ENCODE measurements at places on chromosomes 12 and 14.
A peak's percentile ranks its signal among the peaks of the same experiment; 100 is the strongest.

- H3K36me3 ChIP-seq, result no peaks in the 10 kb centered on the region
- no peaks in the 10 kb centered on the region for H3K27me3 ChIP-seq
- peak within 1 kb of the TSS; percentile 61 for H3K27ac ChIP-seq
- DNase-seq, result peak; percentile 89
- H3K4me3 ChIP-seq, result peak within 1 kb of the TSS; percentile 92
Measured at GRCh38 chr14:61321385-61322010, at the start of gene PRKCH. PRKCH (plus strand) TSS chr14:61321579; CDS start chr14:61322102, 523 bp downstream.

- H3K27me3 ChIP-seq, result peaks cover 2% of the 10 kb centered on the region
- no peaks in the 10 kb centered on the region for H3K36me3 ChIP-seq
- H3K4me1 ChIP-seq, result peaks cover 3% of the 10 kb centered on the region
Measured at GRCh38 chr12:71045781-71046180, 112.0 kb downstream of the TSPAN8 start.

GRCh38 chr14:81221579-81222102, 882 bp upstream of the GTF2A1 start:
- H3K36me3 ChIP-seq, result no peaks in the 10 kb centered on the region
- no peaks in the 10 kb centered on the region for H3K27me3 ChIP-seq
- peak overlapping the region; percentile 90 for H3K4me3 ChIP-seq
- DNase-seq, result no peak
- peaks cover 33% of the 10 kb centered on the region for H3K4me1 ChIP-seq

DNA sequence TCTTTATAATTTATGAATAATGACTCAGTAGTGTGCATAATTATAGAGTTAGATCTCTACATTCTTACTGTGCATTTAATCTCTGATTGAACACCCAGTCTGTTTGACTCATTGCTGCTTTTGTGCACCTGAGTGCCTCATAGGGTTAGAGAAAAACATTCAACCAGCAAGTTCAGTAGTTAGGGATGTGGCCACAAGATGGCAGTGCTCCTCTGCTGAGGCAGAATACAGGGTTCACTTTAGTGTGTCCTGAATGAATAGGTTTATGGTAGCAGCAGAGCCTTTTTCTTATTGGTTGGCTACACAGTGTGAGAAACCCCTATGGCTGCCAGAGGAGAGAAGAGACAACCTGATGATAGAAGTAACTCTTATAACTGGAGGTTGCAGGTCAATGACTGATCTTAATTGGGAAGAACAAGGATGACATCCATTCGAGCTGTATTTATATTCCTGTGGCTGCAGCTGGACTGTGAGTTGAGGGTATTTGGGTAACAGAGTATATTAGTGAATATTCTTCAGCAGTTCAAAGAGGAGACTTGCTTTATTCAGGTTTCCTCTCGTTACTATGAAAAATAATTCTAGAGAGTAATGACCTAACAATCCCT, 194.9 kb upstream of the OR4E1 start:
- DNase-seq, result peak; percentile 84
- H3K36me3 ChIP-seq, result no peaks in the 10 kb centered on the region
- no peak overlapping the region for H3K27ac ChIP-seq
- H3K4me3 ChIP-seq, result no peak overlapping the region
- no peaks in the 10 kb centered on the region for H3K27me3 ChIP-seq

DNA sequence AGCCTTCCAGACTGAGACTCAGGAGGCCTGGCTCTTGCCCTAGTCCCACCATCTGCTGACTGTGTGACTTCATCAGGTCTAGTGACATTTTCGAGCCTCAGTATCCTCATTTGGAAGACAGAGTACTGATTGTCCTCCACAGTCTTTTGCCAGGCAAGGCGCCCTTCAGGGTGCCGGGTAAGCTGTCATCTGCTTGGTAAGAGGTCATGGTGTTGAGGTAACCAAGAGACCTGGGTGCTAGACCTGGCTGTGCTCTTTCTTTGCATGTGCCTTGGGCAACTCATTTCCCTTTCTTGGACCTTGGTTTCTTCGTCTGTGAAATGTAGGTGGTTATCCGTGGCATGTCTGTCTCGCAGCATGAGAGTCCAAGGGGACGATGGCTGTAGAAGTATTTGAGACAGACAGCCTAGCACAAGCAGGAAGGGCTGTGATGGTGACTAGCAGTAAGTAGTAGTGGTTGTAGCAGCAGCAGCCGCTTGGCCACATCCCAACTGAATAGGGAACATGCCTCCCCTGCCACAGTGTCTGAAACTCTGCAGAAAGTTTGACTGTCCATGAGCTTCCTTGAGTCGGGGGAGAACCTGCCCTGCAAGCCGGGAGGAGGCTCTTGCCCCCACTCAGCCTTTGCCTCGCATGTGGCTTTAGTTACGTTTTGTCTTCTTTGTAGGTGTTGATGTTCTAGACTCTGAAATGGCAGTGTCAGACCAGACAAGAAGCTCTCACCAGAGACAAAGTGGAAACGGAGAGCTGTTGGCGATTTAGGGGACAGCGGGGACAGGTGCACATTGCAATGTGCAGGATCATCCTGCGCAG, 40.3 kb downstream of the EVL start:
- H3K4me3 ChIP-seq, result no peak overlapping the region
- no peak overlapping the region for H3K27ac ChIP-seq
- peaks cover 51% of the 10 kb centered on the region for H3K4me1 ChIP-seq

- H3K27me3 ChIP-seq, result no peaks in the 10 kb centered on the region
- no peak for DNase-seq
Measured at GRCh38 chr12:132630672-132631071, 12.1 kb downstream of the P2RX2 start.

DNA sequence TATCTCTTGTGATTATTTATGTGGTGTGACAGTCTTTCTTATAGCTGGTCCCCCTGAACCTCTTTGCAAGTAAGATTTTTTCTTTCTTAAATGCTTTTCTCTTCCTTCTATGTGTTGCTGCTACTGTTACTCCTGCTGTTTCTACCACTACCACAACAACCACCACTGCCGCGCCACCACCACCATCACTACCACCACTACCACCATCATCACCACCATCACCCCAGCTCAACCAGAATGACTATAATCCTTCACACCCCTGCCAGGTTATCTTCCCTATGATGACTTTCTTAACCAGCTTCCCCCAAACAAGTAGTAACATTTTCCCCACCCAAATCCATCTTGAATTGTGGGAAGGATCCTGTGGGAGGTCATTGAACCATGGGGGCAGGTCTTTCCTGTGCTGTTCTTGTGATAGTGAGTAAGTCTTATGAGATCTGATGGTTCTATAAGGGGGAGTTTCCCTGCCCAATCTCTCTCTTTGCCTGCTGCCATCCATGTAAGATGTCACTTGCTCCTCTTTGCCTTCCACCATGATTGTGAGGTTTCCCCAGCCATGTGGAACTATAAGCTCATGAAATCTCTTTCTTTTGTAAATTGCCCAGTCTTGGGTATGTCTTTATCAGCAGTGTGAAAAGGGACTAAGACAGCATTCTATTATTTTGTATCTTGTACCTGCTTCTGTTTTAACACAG, 52.2 kb downstream of the CHST11 start:
- DNase-seq, result no peak
- peaks cover 19% of the 10 kb centered on the region for H3K4me1 ChIP-seq
- no peaks in the 10 kb centered on the region for H3K36me3 ChIP-seq
- H3K27me3 ChIP-seq, result no peaks in the 10 kb centered on the region

DNA sequence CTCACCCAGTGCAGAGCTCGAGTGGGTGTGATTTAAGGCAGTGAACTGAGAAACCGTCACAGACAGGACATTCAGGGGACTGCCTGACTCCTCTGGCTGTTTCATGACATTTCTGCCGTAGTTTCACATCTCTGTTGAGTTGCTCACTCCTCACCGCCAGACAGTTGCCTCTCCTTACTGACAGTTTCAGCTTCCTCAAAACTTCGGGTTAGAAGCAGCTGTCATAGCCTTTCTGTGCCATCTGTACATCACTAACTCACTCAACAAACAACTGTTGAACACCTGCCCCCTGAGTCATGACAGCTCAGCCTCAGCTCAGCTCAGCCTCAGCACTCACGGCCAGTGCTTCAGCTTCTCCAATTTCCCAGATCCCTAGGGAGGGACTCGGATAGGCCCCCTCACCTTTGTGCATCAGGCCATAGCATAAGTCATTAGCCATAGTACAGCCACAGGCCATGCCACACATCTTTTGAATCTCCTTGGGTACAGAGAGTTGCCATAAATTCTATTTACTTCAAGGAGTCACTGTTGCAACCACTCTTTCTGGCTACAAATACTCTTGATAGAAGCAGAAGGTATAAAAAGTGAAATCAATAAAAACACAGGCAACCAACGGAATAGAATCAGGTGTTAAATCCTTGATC, 6.2 kb upstream of the SLC15A4 start:
- no peaks in the 10 kb centered on the region for H3K36me3 ChIP-seq
- H3K27ac ChIP-seq, result no peak overlapping the region
- H3K4me1 ChIP-seq, result peaks cover 12% of the 10 kb centered on the region
- no peaks in the 10 kb centered on the region for H3K27me3 ChIP-seq

- no peak overlapping the region for H3K27ac ChIP-seq
- H3K36me3 ChIP-seq, result no peaks in the 10 kb centered on the region
- no peak overlapping the region for H3K4me3 ChIP-seq
- DNase-seq, result peak; percentile 51
Measured at GRCh38 chr12:10031321-10031720, 839 bp downstream of the CLEC9A start.

DNA sequence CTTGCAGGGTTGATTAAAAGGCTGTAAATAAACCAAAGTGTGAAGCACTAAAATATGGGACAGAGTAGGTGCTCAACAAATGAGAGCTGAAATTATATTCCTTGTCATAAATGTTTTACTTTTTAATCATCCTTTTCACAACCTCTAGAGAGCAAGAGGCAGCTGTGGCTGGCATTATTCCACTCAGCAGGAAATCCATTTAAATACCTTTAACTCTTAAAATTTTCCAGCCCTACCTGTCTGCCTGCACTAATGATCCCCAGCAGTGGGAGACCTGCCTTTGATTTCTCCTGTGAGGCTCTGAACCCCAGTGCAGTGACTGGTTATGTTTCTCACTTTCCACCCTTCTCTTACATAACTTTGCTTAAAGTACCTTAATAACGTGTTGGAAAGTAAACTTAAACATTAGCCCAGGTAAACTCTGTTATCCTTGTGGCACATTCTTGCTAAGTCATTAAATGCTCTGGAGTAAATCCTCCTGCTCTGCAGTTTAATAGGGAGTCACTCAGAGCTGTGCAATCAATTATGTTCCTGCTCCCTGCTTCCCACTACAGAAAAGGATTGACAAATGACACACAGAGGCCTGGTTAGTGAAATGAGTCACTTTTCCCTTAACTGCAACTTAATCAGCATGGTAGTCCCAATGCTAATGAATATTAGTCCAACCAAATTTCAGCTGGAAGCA, 755.7 kb upstream of the USP15 start:
- no peak overlapping the region for H3K27ac ChIP-seq
- no peak for DNase-seq
- H3K36me3 ChIP-seq, result no peaks in the 10 kb centered on the region
- H3K4me3 ChIP-seq, result no peak overlapping the region

GRCh38 chr12:118682656-118683055, 298.7 kb upstream of the SRRM4 start:
- no peak for DNase-seq
- H3K4me3 ChIP-seq, result no peak overlapping the region
- H3K36me3 ChIP-seq, result no peaks in the 10 kb centered on the region
- H3K4me1 ChIP-seq, result no peaks in the 10 kb centered on the region
- H3K27me3 ChIP-seq, result peaks cover 2% of the 10 kb centered on the region

Measured in common myeloid progenitor, CD34-positive (primary cell).